ENCODE measurements at places on chromosomes 7 and 10.

DNA sequence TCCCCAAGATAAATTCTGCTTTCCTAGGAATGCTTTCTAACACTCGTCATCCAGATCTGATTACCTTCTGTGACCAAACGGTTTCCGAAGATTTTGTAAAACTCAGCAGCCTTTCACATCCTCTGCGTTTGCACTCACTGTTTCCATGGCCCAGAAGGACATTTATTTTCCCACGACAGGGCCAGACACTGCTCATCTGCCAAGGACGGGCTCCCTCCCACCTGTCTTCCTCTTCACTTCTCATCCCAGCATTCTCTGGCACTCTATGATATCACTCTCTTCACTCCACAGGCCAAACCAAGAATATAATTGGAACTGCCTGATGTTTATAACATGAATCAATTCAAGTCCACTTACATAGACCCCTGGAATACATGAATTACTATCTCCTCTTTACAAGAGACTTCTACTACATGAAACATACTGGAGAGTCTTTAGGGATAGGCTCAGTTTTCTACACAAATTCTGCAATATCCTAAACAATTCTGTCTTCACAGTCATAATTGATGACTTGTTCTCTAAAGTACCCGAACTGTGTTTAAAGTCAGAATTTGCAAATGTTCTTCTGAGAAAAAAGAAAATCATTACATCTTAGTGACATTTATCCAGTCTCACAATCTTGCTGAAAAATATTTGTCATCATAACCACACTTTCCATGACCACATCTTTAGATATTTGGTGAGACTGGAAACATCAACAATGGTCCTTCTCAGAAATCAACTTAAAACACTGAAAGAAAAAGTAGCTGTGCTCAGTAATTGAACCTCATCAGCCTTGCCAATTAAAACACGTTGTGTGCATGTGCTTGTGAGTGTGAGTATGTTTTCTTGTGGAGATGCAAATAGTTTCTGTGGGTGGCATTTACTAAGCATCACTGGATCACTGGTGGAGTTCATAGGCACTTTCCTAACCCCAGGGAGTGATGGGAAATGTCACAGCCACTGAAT is 79.5 kb upstream of the PRSS58 start:
- no peak for DNase-seq

DNA sequence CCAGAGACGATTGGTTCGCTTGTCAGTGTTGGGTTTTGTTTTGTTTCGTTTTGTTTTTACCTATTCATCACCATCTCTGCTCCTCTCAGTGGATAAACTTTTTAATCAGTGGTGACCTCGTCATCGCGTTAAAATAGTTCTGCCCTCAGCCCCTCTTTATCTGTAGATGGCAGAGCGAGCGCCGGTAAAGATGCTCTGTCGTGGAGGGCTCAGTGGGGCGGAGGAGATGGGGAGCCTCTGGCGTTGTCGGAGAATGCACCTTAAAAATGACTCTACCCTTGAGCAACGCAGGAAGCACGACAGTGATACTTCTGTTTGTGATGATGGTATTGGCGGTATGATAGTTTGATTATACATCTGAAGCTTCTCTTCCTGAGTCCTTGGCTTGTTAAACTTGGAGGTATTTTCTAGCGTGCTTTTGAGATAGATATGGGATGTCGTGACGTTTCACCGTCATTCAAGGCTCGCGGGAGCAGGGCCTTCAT is 554 bp downstream of the CSGALNACT2 start:
- no peak for DNase-seq

- no peak for DNase-seq
Observed at GRCh38 chr7:146366938-146367337, 250.3 kb downstream of the CNTNAP2 start.

GRCh38 chr10:104578671-104579070 is 62.4 kb upstream of the SORCS3 start:
- no peak for DNase-seq

DNA sequence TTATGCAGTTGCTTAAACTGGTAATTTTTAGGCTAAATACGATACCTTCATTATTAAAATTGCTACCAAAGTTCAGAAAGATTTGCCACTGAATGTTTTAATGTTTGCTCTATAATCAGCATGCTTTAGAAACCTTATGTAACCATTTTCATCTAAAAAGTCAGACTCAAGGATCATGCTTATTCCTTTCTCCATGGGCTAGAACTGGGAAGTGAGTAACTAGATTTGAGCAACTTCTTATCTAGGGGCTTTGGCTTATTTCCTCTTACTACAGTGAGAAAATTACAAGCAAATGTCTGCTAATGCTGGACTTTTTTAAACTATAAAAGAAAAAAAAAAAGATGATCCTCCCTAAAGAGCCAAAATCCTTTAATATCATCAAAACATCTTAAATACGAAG is 215.9 kb downstream of the CRPPA start:
- DNase-seq = no peak

DNA sequence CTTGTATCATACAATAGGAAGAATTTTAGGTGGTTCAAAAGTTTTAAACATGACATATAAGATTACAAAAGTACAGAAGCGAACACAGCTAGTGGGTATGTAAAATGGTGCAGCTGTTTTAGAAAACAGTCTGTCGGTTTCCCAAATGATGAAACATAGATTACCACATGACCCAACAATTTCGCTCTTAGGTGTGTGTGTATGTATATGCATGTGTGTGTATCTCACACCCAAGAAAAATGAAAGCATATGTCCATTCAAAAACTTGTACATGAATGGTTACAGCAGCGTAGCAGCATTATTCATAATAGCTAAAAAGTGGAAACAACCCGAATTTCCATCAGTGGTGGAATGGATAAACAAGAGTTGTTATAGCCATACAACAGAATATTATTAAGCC is 23.5 kb downstream of the AFAP1L2 start:
- DNase-seq = no peak

DNA sequence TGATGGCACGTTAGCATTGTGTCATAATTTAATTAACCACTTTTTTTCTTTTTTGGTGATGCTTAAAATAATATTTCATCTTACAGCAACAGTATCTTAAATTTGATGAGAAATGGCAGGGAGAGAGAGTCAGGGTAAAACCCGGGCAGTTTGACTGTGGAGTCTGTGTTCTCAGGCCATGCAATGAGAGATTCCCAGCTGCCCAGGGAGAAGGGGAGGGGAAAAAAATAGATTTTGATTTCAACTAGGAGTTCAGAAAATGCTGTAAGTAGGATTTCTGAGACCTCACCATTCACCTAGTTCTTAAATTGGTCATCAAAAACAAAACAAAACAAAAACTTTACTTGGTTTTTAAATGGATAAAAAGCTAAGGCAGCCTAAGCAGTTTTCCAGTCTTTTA is 37.4 kb upstream of the XPNPEP1 start:
- DNase-seq = no peak

DNA sequence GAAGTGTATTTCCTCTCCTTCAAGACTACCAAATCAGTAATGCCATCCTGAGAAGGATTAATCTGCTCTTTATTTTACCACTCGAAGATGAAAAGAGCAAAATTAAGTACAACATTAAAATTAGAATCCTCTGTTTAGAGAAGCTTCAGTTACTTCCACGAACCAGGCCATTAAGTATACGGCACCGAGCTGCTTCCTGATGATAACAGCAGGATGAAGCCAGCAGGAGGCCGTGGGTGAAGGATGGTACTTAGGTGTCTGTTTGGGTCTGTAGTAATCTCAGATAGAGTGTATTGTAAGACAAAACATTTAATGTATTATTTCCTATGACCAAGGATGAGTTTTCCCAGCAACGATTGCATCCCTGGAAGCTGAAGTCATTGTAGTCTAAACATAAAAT is 362.8 kb downstream of the SFMBT2 start:
- DNase-seq = no peak

Measured in right forelimb (tissue), 1 donor.